ENCODE measurements at places on chromosomes 6 and 20. TPM values are rescaled to one million over a fixed set of nuclear protein-coding genes. Genes with fewer than 3 reads are reported as not detected.

DNA sequence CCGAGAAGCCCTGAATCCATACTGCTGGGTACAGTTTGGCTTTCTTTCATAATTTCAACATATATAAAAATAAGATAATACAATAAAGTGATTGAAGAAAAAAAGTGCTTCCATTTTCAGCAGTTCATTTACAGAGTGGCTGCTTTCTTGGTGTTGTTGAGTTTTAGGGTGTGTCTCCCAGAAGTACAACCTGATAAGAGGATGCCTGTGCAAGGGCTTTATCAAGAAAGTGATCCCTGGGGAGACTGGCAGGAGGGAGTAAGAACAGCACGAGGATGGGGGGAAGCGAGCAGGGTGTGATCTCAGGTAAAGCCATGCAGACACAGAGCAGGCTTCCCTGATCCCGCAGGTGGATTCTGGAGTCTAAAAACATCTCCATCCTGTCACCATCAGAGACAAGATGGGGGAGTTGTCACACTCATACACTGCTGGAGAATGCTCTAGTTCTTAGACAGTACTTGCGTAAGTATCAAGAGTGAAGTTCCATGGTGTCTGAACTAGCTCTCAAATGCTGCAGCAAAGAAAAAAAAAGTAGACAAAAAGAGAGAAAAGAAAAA, 395.9 kb downstream of the CDH26 start:
- no peaks in the 10 kb centered on the region for H3K36me3 ChIP-seq
- no peaks in the 10 kb centered on the region for H3K4me1 ChIP-seq
- no peak for DNase-seq
- H3K27ac ChIP-seq, result no peak overlapping the region

GRCh38 chr20:60529149-60529548, 570.9 kb downstream of the CDH26 start:
- H3K4me3 ChIP-seq, result no peak overlapping the region
- no peaks in the 10 kb centered on the region for H3K4me1 ChIP-seq
- H3K27me3 ChIP-seq, result no peaks in the 10 kb centered on the region
- no peak overlapping the region for H3K27ac ChIP-seq

DNA sequence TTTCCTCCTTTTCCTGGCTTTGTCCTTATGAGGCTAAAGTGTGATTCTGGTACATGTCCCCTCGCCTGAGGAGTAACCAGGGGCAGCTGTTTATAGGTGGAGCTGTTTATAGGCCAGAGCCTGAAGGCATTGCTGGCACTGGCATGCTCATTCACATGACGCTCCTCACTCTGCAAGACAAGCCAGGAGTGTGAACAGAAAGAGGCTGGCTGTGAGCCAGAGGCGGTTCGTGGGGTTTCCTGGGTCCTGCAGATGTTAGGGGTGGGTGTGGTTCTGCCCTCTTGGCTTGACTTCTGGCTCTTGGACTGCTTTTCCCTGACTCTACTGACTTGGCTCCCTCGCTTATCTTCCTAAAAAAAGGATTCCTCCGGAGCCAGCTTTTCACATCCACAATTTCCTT, 12.8 kb upstream of the MDFI start:
- H3K4me3 ChIP-seq, result no peak overlapping the region
- H3K36me3 ChIP-seq, result no peaks in the 10 kb centered on the region
- no peaks in the 10 kb centered on the region for H3K27me3 ChIP-seq

DNA sequence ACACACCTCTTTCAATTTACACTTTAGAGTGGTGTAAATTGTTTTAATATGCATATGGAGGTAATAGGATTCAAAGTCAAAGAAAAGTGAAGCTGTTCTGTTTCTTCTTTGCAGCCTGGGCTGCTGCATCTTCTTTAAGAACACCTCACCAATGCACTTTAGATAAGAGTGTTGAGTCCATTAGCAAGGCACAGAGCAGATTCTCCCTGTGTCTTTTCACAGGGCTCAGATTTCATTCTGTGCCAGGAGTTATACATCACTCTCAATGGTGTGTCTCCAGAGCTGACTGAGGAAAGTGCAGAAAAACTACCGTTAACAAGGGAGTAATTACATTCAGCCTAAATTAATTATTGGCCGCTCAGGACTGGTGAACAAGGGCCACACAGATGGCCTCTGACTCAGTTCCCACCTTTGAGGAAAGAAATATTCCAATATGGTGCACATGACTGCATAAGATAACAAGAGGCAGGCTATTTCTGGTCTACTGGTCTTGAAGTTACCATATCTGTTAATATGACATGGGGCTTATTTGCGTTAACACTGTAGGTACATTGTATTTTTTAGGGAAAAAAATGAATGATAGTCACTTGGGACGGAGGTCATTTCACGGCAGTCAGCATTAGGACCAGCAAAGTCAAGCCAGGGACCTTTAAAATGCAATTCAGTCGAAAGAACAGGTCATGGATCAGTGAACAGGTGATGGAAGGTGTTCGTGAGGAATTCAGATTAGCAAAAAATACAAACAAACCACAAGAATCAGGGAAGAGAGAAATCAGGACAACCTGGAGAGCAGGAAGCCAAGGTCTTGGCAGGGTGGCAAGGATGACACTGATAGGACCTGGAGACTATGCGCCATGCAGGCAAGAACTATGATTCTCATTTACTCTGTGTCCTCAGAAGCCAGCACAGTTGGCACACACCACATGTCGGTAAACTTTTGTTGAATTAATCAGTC, 203.7 kb downstream of the TBX18 start:
- H3K4me3 ChIP-seq, result no peak overlapping the region
- no peaks in the 10 kb centered on the region for H3K27me3 ChIP-seq
- DNase-seq, result no peak
- no peaks in the 10 kb centered on the region for H3K36me3 ChIP-seq

DNA sequence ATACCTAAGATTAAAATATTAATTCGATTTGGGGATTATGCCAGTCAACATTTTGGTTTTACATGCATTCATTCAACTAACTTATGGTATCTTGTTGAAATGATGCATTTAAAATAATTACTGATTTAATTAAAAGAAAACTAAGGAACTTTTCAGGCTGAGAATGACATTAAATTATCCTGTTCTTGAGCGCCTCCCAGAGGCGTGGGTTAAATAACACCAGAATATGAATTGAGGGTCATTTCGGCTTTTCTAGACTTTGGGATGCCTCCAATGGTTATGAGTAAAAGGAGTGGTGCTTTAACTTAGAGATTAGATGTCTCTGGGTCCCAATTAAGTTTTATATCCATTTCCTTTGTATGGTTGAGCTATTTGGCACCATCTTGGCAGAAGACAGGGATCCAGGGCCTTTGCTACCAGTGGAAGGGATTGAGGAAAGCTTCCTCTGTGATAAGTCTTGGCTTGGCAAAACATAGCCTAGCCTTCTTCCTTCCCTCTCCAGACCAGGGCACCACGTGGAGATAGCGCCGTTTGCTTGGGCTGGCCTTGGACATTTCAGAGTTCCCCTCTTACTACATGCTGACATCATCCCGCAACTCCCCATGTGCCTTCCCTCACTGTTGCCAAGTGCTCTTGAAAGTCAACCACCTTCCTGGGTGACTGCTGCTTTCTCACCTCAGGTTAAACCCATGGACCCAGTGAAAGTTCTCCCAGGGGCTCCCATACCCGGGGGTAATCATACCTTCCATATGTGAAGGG, 28.7 kb downstream of the GNAS start:
- DNase-seq, result no peak
- no peaks in the 10 kb centered on the region for H3K4me1 ChIP-seq
- no peaks in the 10 kb centered on the region for H3K36me3 ChIP-seq

GRCh38 chr20:44683263-44684046, 31.7 kb upstream of the CCN5 start:
- H3K36me3 ChIP-seq, result no peaks in the 10 kb centered on the region
- peak; percentile 47 for DNase-seq
- H3K27ac ChIP-seq, result no peak overlapping the region
- no peak overlapping the region for H3K4me3 ChIP-seq
- H3K4me1 ChIP-seq, result no peaks in the 10 kb centered on the region

DNA sequence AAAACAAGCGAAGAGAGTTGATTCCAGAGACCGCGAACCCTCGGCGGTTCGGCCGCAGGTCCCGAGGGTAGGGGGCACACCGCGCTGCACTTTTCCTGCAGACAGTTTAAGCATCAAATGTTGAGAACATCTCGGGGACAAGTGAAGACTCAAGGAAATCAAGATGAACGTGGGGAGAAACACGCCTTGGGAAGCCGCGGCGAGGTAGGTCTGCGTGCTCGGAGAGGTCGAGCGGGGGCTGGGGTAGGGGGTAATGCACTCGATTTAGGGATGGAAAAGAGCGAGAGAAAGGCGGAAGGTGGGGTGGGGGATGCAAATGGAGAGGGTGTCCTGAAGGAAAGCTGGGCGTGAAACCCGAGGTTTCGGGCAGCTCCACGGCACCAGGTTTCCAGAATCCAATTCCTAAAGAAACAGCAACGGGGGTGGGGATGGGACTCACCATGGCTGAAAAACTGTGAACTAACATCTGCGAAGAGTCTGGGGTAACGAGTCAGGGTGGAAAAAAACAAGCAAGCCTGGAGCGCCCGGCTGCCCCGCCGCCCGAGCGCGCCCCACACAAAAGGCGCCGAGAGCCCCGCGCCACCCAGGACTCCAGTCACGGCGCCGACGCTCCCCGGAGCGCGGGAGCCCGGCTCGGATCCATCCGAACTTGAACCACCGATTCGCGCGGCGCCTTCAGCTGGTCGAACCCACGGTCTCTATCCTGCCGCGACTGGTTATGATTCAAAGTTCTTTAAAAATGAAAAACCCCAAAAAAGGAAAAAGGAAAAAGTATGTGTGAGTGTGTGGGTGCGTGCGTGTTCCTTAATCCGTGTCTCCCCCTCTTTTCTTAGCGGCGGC, 3.5 kb downstream of the TFAP2A start:
- no peaks in the 10 kb centered on the region for H3K36me3 ChIP-seq
- peak overlapping the region; percentile 98 for H3K27ac ChIP-seq
- DNase-seq, result no peak
- H3K27me3 ChIP-seq, result no peaks in the 10 kb centered on the region
- H3K4me3 ChIP-seq, result peak overlapping the region; percentile 71
- H3K4me1 ChIP-seq, result peaks cover 3% of the 10 kb centered on the region

Gene PRL
- total RNA-seq, result not detected

Data from prostate gland (tissue), 2 donors.